ENCODE measurements at places on chromosomes 16 and 17.

- no peak for DNase-seq
Measured at GRCh38 chr16:80586476-80586875, 45.7 kb downstream of the DYNLRB2 start.

- no peak for DNase-seq
Measured at GRCh38 chr16:47060596-47060995, 83.1 kb downstream of the NETO2 start.

GRCh38 chr17:17156511-17156910, 49.6 kb downstream of the PLD6 start:
- DNase-seq, result no peak

GRCh38 chr16:11396241-11397048, 51.2 kb downstream of the RMI2 start:
- peak; percentile 43 for DNase-seq

DNA sequence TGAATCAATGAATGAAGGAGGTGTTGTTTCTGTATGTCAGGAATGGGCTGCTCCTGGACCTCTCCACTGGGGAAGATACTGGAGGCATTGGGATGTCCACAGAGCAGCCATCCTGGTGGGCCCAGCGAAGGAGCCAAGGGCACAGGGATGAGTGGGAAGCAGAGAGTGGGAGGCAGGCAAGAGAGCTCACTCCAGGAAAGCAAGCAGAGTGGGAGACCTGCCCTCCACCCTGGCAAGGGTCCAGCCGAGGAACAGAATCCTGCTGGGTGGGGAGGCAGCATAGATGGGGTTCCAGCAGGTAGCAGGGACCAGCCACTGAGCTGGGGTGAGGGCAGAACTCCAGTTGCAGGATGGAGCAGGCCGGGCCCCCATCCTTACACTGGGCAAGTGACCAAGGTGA, 71.9 kb upstream of the AMZ2 start:
- no peak for DNase-seq

- DNase-seq, result no peak
Measured at GRCh38 chr17:48478224-48479013, 48.4 kb upstream of the SKAP1 start.

All from stimulated activated CD4-positive, alpha-beta T cell treated with anti-CD3 and anti-CD28 coated beads, TNF-alpha, amount 100 ng/mL, for 4 hours (primary cell).